ENCODE measurements at places on chromosomes 4 and X. TPM values are rescaled to one million over a fixed set of nuclear protein-coding genes. Genes with fewer than 3 reads are reported as not detected.

Gene CYSLTR1
- total RNA-seq: not detected

Gene DMRTC1B
- total RNA-seq: not detected

Gene TCEAL3
- total RNA-seq: 17.1 TPM

Gene TMPRSS11F
- not detected for total RNA-seq

Gene TSC22D3
- 5.4 TPM for total RNA-seq

Gene EDNRA
- 15.0 TPM for total RNA-seq

DNA sequence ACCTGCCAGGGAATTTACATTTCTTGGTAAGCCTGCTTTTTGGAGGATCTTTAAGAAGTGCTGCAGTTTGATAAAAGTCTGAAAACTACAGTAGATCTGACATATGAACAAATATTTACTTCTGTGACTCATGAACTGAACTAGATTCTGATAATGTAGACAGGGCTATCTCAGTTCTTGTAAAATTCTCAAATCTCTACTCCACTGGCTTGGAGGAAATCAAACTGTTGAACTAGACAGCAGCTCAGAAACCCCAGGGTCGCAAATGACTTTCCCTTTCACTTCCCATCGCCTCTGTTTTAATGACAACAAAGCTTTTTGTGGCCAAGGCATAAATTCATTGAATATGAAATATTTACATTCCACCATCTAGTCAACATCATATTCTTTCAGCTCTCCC lies 15.4 kb upstream of the OCIAD1 start:
- no peak for DNase-seq

DNA sequence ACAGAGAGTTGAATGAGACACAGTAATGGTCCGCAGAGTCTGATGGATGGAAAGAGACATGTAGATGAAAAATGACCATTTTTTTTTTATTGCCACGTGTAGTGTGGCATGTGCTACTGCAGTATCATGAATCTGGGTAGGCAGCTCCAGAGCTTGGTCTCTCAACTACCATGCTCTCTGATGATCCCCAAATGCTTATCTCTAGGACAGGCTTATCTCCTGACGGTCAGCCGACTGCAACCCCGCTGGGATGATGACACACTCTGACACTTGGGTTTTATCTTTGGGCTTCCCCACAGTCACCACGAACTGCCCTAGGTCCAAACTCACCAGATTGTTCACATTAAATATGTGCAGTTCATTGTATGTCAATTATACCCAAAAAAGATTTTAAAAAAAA lies 239.7 kb downstream of the QDPR start:
- DNase-seq: no peak

- DNase-seq: peak; percentile 79
Observed at GRCh38 chr4:95572304-95572991, 23.7 kb upstream of the UNC5C start.

- DNase-seq: no peak
Observed at GRCh38 chr4:164337219-164337944, 416.5 kb upstream of the SMIM31 start.

DNA sequence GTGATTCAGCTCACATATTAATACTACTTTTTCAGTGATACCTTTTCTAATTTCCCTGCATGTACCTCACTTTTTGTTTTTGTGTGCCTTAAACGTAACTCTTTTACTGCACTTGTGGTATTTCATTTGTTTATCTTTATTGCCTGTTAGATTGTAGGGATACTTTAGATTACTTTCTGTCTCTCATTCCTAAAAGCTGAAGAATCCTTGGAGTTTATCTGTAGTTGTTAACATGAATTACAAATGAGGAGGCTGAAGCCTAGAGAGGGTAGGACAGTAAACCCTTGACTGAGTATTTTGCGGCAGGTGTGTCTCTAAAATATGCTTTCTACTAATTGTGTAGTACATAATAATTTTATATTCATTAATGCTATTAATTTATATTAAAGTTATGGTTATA lies 34.9 kb downstream of the BMP2K start:
- no peak for DNase-seq

GRCh38 chr4:73612032-73612431 lies 8.2 kb downstream of the RASSF6 start:
- no peak for DNase-seq

GRCh38 chr4:163404580-163404979 lies 60.9 kb downstream of the NPY5R start:
- no peak for DNase-seq

GRCh38 chr4:89119836-89120235 lies 8.5 kb downstream of the TIGD2 start:
- no peak for DNase-seq

DNA sequence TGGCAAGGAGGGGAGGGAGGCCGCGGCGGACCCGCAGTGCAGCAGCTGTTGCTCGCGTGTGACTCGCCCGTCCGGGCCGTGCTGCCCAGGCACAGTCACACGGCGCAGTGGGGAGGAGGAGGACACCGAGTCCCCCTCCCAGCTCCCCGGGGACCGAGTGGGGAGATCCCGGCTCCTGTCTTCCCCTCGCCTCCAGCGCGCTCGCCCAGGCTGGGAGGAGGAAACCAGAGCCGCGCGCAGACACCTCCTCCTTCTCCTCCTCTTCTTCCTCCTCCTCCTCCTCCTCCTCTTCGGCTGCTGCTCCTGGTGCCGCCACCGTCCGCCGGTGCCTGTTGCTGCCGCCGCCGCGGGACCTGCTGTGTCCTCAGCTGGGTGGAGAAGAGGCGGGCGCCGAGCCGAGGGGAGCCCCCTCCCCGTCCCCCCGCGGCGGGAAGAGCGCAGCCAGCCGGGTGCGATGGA lies at the start of gene TBC1D1:
Gene TBC1D1, plus strand, starts transcription at position 284 of the 459 bp plus-strand sequence. CDS start 11,012 bp downstream, outside the sequence.
- DNase-seq: peak; percentile 59

- DNase-seq: no peak
Observed at GRCh38 chr4:73998040-73999011, at the start of gene CXCL5. TSS of gene CXCL5 (minus strand) at chr4:73998677. CDS start at chr4:73998581, 96 bp downstream.

GRCh38 chrX:150544222-150544787 lies 24.1 kb upstream of the MTM1 start:
- peak; percentile 1 for DNase-seq

GRCh38 chrX:1059576-1060561 lies 152.6 kb downstream of the CRLF2 start:
- no peak for DNase-seq

- peak; percentile 97 for DNase-seq
Observed at GRCh38 chr4:86927843-86928395, 6.9 kb upstream of the AFF1 start.

DNA sequence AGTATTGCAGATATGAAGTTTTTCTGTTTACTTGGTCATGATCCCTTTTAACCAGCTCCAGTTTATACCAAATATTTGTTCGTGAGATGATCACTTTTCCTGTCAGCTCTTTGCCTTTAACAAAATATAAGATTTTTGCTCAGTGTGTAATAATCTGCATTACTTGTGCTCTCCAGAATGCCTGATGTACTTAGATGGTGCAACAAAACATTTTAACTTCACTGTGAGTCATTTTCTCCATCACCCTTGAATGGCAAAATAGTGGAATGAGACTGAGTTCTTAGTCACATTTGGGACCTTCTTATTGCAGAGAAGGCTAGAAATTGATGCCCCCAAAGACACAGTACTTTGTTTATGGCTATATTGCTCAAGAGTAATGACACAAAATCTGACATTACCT lies 252.0 kb downstream of the FRMPD4 start:
- DNase-seq: no peak
